ENCODE measurements at places on chromosomes 11 and 22. TPM values are rescaled to one million over a fixed set of nuclear protein-coding genes. Genes with fewer than 3 reads are reported as not detected.

Gene LUZP2
- total RNA-seq, result 0.19 TPM

Gene OR8D4
- not detected for total RNA-seq

Gene PAX6
- total RNA-seq, result not detected

Gene RELT
- 9.0 TPM for total RNA-seq

Gene XKR3
- not detected for total RNA-seq

Gene PRG3
- not detected for total RNA-seq

Gene NOX4
- 3.6 TPM for total RNA-seq

Gene CCDC34
- total RNA-seq, result 10.5 TPM

Gene ALDH3B2
- total RNA-seq, result not detected

Gene MFRP
- total RNA-seq, result not detected

Gene ISX
- total RNA-seq, result not detected

Gene YAP1
- 157 TPM for total RNA-seq

Gene OSBP2
- total RNA-seq, result 1.1 TPM

Gene KRTAP5-7
- not detected for total RNA-seq

Gene CXCR5
- total RNA-seq, result not detected

Gene TRMT2A
- total RNA-seq, result 52.7 TPM

Gene RIMBP3B
- total RNA-seq, result under 0.01 TPM

All from regular cardiac myocyte (primary cell).